ENCODE measurements at places on chromosomes 4 and X.

- no peak for DNase-seq
These were observed 512 bp upstream of the ANTXR2 start for GRCh38 chr4:80073473-80074008.

DNA sequence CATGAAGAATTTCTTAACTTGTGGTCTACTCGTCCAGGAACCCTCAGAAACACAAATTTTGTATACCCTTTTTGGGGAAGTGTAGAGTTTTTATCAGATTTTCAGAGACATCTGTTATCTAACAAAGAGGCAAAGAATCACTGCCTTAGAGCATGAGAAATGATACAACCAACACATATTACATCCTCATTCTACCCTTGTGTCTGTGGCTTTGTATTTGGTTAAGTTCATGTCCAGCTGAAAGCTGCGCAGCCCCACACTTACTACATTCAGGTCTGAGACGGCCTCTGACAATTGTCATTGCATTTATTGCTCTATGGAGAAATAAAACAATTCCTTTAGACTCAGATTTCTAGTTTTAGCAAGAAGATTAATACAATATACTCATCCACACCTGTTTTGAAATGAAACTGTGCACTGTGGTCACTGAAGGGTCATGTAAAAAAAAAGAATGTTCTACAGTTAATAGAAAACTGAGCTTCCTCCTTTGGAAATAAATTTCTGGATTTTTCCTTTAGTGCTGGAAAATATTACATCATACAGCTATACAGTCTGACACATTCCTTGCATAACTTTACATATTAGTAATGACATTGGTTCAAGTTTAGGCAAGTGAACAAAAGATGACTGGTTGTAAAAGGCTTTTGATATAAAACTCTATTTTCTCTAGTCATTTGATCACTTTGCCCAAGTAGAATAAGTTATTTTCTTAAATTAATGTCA is 39.8 kb downstream of the GLRB start:
- DNase-seq = no peak

DNA sequence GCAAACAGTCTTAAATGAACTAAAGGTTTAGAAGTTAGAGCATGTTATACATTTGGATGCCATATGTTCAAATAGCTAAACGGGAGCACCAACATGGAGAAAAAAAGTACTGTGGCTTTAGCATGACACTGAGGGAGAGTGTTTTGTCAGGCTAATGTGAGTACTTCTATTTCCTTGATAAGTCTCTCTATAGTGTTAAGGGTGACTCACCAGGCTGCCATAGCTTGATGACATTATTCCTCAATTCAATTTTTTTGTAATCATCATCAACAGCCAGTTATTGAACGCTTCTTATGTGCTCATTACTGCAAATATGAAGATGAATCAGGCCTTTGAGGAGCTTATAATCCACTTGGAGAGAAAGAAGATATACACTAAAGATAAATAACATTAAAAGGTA is 211.4 kb upstream of the GPR101 start:
- DNase-seq = no peak

DNA sequence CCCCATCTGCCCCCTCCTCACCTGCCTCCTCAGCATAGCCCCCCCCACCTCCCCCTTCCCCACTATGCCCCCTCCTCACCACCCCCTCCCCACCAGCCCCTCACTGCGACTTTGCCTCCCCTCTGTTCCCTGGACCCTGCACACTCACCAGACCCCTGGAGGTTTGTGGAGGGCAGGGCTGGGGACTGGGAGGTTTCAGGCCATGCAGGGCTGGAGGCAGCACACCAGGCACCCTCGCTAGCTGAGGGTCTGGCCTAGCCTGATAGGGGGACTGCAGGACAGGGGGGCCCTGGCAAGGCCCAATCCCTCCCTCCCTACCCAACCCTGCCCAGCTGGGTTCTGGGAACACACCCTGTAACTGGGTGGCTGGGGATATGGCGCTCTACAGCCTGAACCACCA is 28.0 kb downstream of the TACC3 start:
- DNase-seq = no peak

DNA sequence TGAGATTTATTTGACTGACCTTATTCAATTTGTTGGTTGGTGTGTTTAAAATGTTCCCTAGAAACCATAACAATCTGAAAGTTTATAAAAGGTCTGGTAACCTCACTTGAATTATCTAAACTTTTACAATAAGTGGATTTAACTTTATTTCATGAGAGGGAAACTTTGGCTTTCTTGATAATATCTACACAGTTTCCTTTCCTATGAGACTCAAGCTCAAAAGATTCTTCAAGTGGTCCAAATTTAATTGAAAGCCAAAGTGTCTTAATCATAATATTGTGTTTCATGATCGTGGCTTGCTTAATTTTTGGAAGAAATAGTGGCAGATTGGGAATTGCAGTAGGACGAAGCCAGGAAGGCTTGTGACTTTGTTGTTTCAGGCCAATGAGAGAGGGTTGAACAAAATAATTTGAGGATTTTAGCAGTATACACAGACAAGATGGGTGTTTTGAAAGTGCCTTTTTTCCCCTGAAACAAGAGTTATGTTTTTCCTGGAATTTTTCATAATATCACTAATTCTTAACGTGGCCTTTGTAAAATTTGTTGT is 55.0 kb downstream of the PHEX start:
- DNase-seq = no peak

DNA sequence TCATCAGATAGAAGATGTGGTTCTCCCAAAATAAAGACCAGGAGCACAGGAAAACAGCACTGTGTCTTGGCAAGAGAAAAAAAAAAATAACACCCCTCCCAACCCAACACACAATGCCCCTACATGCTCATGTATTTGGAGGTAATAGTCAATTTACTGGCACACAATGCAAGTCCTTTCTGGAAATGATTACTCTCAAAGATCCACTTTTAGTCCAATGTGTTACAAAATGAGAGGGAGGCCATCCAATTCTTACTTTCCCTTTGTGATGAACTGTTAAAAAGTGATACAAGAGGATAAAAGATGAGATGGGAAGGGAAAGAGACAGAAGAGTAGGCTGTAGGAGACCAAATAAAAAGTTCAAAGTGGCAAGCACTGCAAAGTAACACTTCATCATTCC is 180.3 kb upstream of the DKK2 start:
- no peak for DNase-seq

- no peak for DNase-seq
These were observed 26.9 kb downstream of the UTP14A start for GRCh38 chrX:129932821-129933321.

DNA sequence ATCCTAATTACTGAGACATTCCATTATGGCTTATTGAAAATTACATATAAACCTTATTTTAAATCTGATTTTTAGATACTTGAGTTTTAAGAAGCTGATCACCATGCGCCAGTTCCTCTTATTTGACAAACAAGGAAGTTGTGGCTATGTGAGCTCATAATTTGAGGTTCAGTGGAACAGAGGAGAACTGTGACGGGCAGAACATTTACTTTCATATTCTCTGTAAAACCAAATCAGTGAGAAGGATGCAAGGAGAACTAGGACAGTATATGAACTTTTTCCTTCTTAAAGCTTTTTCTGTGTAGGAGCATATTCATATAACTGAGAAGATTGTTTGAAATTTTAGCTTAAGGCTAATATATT is 25.3 kb downstream of the STIM2 start:
- no peak for DNase-seq

DNA sequence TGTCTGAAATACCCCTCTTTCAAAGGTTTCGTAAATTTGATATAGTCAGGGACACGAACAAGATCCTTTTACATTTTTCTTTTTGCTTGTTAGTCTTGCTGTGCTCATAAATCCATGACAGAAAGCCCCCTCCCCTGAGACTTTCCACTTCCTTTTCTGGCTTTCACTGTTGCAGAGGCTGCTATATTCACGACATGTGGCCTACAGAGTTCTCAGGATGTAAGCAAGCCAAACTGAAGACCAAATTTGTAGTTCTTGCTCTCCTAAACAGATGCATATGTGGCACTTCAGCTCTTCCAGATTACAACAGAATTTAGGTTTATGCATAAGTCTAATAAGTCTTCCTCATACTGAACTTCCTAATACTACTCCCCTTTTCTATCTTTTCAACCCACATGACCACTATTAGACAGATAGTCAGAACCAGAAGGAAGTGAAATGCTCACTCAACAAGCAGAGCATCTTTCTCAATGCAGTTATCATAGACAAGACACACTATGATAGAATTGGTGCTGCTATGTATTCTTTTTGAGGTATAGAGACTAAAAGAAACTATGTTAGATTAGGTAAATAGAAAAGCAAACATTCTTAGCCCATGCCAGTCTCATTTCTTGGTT is 15.0 kb downstream of the BTK start:
- DNase-seq = no peak

GRCh38 chrX:10512258-10512657 is 108.1 kb downstream of the MID1 start:
- no peak for DNase-seq

DNA sequence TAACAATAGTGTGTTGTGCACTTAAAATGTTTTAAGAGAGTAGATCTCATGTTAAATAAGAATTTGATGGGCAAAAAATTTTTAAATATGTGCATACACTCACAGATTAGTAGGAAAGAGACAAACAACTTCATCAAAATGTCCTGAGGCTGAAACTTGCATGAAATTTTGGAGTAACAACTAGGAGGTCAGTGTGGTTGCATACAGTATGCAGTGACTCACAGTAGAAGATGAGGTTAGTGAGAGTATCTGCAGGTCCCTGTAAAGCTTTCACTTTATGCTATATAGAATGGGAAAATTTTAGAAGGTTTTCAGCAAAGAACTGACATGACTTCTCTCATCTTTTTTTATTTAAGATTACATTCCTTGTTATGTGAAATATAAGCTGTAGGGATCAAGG is 453.1 kb upstream of the KLHL4 start:
- DNase-seq = no peak

GRCh38 chr4:188008377-188008776 is 12.8 kb downstream of the ZFP42 start:
- DNase-seq = no peak

DNA sequence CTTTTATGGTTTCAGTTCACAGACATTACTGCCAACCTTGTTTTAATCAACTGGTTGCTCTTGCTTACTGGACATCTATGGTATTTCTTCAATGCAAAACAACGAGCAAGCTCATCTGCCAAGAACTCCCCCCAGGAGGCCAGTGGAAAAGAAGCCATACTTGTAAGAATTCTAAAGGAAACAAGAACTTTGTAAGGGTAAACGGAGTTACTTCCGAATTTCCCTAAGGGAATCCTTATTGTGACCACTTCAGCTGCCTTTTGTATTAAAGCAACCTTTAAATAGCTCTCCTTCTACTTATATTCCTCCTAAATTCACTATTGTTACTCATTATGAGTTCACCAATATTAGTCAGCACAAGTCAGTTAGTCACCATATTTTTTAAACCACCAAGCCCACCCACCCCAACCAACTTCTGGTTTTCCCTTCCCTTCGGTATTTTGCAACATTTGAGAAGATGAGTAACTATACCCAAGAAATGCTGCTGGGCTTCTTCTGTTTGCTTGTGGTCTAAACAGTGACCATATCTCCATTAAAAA is 602.8 kb upstream of the DIPK2B start:
- DNase-seq = no peak

DNA sequence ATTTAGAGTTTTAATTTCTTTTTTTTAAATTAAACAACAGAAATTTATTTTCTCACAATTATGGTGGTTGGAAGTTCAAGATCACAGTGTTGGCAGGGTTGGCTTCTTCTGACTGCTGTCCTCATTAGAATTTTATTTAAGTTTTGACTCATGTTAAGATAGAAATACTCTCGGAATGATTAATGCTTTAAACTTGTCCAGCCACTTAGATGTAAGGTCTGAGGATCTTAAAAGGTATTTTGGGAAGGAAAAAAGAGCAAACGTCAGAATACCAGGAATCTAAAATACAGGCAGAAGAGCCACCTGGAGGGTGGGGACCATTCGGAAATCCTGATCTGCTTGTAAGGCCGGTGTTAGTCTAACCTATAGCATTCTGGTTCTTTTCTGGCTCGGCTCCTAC is 423.0 kb upstream of the MAGEB2 start:
- no peak for DNase-seq

DNA sequence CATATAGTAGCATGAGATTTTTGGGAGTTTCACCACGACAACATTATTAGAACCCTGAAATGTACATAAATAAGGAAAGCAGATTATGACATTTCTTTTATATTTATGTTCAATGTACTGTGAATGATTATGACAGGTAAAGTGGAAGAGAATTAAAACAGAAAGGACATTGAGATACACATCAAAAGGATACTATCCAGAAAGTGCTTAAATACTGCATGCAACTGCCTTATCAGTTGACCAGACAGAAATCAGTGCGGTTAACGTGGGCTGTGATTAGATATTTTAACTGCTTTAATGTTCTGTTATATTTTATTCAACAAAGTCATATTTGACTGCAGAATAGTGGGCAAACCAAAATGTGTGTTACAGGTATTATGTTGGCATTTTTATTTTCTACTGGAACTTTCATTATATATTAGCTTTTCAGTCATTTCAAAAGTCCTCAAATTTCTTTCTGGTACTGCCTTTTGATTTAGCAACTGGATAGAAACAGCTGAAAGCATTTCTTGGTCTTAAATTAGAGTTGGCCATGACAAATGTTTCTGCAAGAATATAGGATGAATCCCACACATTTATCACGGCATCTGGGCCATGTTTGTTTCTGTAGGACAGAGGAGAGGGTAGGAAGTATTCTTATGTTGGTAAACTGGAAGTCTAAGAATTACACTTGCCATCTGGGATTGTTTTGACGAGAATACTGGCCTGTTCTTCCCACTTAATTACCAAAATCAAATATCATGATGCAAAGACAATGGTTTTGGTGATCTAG is 255.2 kb downstream of the SLC39A8 start:
- DNase-seq = no peak

DNA sequence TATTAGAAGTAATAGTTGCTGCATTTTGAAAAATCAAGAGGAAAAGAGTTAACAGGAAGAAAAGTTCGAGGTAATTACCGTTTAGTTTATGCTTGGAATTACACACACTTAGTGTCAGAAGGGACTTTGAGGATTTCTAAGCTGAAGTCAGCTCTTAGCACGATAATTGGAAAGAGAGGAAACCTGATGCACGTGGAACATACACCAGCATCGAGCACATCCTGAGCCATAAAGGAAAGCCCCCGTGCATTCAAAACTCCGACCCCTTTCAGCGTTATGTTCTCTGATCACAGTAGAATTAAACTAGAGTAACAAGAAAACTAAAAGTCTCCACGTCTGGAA is 400 bp upstream of the PAQR3 start:
- DNase-seq = no peak

GRCh38 chr4:5238173-5238572 is 186.9 kb downstream of the STK32B start:
- DNase-seq = no peak

GRCh38 chr4:72895408-72895807 is 174.1 kb downstream of the COX18 start:
- no peak for DNase-seq

DNA sequence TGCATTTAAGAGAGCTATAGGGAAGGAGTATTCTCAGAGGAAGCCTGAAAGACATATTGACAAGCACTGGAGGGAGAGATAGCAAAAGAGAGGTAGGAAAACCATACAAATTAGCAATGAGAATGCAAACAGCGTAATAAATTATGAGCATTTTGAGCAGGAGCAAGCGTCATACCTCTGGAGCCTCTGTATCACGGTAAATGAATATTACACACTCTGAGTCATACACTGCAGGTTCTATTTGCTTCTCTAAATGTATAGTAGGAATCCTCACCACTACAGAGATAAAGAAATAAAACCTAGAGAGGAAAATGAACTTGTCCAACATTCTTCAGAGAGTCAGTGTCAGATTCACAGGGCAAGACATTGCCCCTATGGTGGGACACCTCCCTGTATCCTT is 46.4 kb upstream of the GABRE start:
- no peak for DNase-seq

GRCh38 chr4:122313006-122313646 is 65.7 kb upstream of the ADAD1 start:
- DNase-seq = no peak

All from cortex of kidney (tissue), 1 donor.